ENCODE measurements at places on chromosomes 16 and 17.

GRCh38 chr16:49632086-49632794, 223.7 kb downstream of the ZNF423 start:
- no peaks in the 10 kb centered on the region for H3K4me1 ChIP-seq
- H3K27me3 ChIP-seq, result no peaks in the 10 kb centered on the region
- H3K27ac ChIP-seq, result no peak overlapping the region
- no peak for DNase-seq
- H3K4me3 ChIP-seq, result no peak overlapping the region

DNA sequence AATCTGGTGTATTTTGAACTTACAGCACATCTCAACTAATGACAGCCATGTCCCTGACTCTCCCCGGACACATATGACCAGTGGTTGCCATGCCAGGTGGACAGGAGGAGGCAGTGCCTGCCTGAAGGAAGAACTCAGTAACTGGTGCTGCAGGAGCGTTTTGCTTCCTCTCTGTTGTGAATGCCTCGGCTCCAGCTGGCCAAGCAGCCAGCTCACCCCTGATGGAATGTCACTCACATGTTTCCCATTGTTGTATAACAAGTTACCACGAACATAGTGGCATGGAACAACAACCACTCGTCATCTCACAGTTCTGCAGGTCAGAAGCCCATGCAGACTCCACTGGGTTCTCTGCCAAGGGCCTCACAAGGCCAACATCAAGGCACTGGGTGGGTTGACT, 20.1 kb upstream of the IRF8 start:
- DNase-seq, result no peak
- H3K4me1 ChIP-seq, result peaks cover 2% of the 10 kb centered on the region
- H3K27me3 ChIP-seq, result peaks cover 61% of the 10 kb centered on the region

- H3K27ac ChIP-seq, result no peak overlapping the region
- DNase-seq, result no peak
- no peaks in the 10 kb centered on the region for H3K4me1 ChIP-seq
- H3K4me3 ChIP-seq, result no peak overlapping the region
- H3K36me3 ChIP-seq, result no peaks in the 10 kb centered on the region
- H3K27me3 ChIP-seq, result no peaks in the 10 kb centered on the region
Observed at GRCh38 chr16:9340526-9341256, 249.2 kb downstream of the HAPSTR1 start.

GRCh38 chr16:52649870-52650269, 102.9 kb upstream of the TOX3 start:
- no peaks in the 10 kb centered on the region for H3K4me1 ChIP-seq
- no peak for DNase-seq
- H3K4me3 ChIP-seq, result no peak overlapping the region
- no peak overlapping the region for H3K27ac ChIP-seq
- no peaks in the 10 kb centered on the region for H3K27me3 ChIP-seq
